Activated T-helper 1 cell treated with anti-CD3 and anti-CD28 coated beads, Interleukin-12 subunit alpha, Interleukin-12 subunit beta, Interleukin-2, Interleukin-4 antibody, amounts not matched to agents 30 ng/mL and 10 ng/mL and 1 ng/mL, durations not matched to agents 14 hours and 24 hours and 36 hours (primary cell): ENCODE measurements at places on chromosomes 13 and 19. TPM values are rescaled to one million over a fixed set of nuclear protein-coding genes. Genes with fewer than 3 reads are reported as not detected.
A peak's percentile ranks its signal among the peaks of the same experiment; 100 is the strongest.

FSD1 gene
- total RNA-seq = 39.1 and 46.5 TPM in 2 replicates

- no peaks in the 10 kb centered on the region for H3K4me1 ChIP-seq
- peaks cover 3% of the 10 kb centered on the region for H3K36me3 ChIP-seq
- no peak overlapping the region for H3K4me3 ChIP-seq
- peak overlapping the region; percentile 52 for H3K27ac ChIP-seq
- DNase-seq = no peak
- peaks cover 55% of the 10 kb centered on the region for H3K27me3 ChIP-seq
These were observed 583 bp downstream of the PCDH8 start for GRCh38 chr13:52847682-52848432.

DNA sequence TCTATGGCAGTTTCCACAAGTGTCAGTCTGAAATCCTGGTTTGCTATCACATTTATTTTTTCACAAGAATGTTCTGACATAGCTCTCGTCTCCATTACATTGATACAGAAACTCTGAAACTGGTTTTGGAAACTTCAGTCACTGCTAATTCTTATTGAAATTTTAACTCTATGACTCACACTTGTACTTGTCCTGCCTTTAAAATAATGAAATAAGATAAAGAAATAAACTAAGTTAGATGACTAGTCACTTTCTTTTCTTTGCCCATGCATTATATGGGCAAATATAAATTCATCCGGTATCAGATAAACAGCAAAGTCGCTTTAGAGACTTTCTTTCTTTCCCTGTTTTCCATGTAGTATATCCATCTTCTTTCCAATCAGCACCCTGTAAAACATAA lies 257.5 kb downstream of the PCDH9 start:
- no peak overlapping the region for H3K27ac ChIP-seq
- H3K4me3 ChIP-seq = no peak overlapping the region
- DNase-seq = no peak
- H3K4me1 ChIP-seq = no peaks in the 10 kb centered on the region
- no peaks in the 10 kb centered on the region for H3K36me3 ChIP-seq
- no peaks in the 10 kb centered on the region for H3K27me3 ChIP-seq

DNA sequence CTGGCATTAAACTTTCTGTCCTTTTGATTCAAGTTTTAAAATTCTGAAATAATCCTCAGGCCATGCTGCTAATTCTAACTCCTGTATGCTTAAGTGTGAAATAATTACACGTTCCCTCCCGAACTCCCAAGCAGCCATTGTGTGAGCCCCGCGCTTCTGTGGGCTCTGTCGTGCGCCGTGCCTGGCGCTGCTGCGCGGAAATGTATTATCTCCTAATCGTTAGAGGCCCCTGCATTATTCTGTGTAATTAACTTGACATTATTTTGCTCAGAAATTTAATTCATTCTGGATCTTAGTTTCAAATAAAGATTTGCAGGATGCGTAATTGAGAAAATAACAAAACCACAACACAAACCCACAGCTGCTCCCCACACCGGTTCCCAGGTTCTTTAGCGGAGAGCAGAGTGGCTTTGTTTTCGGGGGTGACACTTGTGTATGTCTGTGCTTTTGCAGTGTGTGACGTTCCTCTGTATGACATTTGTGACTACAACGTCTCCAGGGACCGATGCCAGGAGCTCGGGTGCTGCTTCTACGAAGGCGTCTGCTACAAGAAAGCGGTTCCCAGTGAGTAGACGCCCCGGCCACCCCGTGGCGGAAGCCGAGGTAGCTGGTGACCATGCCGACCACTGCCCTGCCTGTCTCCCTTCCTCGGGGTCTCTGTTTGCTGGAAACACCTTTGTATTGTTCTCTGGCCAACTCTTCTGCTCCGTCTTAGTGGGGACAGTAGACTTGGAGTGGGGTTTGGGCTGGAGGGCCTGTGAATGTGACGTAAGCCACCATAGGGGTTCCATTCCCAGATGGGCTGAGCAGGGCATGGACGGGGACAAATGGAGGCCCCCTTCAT lies 7.5 kb downstream of the TEX29 start:
- no peak overlapping the region for H3K4me3 ChIP-seq
- H3K36me3 ChIP-seq = no peaks in the 10 kb centered on the region
- H3K4me1 ChIP-seq = no peaks in the 10 kb centered on the region
- DNase-seq = no peak
- H3K27me3 ChIP-seq = peaks cover 1% of the 10 kb centered on the region

- H3K4me3 ChIP-seq = no peak overlapping the region
- H3K36me3 ChIP-seq = no peaks in the 10 kb centered on the region
- H3K27ac ChIP-seq = no peak overlapping the region
- no peaks in the 10 kb centered on the region for H3K4me1 ChIP-seq
- DNase-seq = no peak
These were observed 394.7 kb upstream of the KLF12 start for GRCh38 chr13:74528734-74529513.

GRCh38 chr13:73894995-73895571 lies 239.1 kb downstream of the KLF12 start:
- peaks cover 8% of the 10 kb centered on the region for H3K4me1 ChIP-seq
- no peaks in the 10 kb centered on the region for H3K27me3 ChIP-seq
- H3K36me3 ChIP-seq = no peaks in the 10 kb centered on the region
- DNase-seq = no peak
